ENCODE measurements at places on chromosomes 11 and 22. TPM values are rescaled to one million over a fixed set of nuclear protein-coding genes. Genes with fewer than 3 reads are reported as not detected.

DDX25 gene
- total RNA-seq: 0.15 TPM

OR2AT4 gene
- not detected for total RNA-seq

RPS6KB2 gene
- total RNA-seq: 68.5 TPM

DNA sequence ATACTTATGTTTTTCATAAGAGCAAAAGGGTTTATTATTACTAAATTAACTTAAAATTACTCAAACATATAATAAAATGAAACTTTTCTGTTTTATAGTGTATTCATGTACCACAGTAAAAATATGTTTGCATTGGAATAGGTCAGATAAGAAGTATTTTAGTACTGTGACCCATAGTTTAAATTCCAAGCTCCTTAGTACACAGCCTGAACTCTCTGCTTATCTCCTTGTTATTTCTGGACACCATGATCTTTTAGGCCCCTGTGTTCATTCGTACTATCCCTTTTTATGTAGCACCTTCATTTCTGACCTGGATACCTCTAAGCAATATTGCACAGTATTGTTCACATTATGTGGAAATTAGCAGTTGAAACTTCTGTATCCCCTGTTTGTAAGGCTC lies 296.7 kb upstream of the SYN3 start:
- H3K4me3 ChIP-seq: no peak overlapping the region
- no peaks in the 10 kb centered on the region for H3K36me3 ChIP-seq
- no peaks in the 10 kb centered on the region for H3K27me3 ChIP-seq
- no peaks in the 10 kb centered on the region for H3K4me1 ChIP-seq
- DNase-seq: no peak

- H3K36me3 ChIP-seq: no peaks in the 10 kb centered on the region
- H3K27ac ChIP-seq: peak overlapping the region; percentile 39
These were observed 85.4 kb downstream of the MICAL2 start for GRCh38 chr11:12195768-12196167.

IL17REL gene
- 0.82 TPM for total RNA-seq

DNA sequence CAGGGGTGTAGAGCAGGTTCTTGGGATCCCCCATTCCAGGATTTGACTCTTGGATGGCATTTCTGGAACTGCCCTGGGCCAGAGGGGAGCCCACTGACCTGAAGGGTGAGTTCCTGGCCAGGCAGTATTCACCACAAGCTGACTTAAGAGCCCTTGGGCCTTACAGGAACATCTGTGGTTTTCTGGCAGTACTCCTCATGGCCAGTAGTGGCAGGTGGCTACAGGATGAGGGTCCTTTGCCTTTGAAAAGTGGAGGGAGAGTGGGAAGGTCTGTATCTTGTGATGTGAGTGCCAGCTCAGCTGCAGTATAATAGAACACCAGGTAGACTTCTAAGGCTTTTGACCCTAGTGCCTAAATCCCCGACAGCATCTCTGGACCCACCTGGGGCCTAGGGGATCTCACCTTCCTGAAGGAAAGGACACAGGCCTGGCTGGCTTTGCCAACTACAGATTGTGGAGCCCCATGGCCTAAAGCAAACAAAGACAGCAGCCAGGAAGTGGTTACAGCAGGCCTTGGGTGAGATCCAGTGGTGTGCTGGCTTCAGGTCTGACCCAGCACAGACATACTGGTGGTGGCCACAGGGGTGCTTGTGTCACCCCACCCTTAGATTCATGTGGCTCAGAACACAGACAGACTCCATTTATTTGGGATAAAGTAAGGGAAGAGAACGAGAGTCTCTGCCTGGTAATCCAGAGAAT lies 9.0 kb downstream of the OR51S1 start:
- H3K27me3 ChIP-seq: no peaks in the 10 kb centered on the region
- H3K27ac ChIP-seq: no peak overlapping the region
- H3K4me3 ChIP-seq: no peak overlapping the region
- no peaks in the 10 kb centered on the region for H3K4me1 ChIP-seq
- DNase-seq: no peak
- no peaks in the 10 kb centered on the region for H3K36me3 ChIP-seq

DNA sequence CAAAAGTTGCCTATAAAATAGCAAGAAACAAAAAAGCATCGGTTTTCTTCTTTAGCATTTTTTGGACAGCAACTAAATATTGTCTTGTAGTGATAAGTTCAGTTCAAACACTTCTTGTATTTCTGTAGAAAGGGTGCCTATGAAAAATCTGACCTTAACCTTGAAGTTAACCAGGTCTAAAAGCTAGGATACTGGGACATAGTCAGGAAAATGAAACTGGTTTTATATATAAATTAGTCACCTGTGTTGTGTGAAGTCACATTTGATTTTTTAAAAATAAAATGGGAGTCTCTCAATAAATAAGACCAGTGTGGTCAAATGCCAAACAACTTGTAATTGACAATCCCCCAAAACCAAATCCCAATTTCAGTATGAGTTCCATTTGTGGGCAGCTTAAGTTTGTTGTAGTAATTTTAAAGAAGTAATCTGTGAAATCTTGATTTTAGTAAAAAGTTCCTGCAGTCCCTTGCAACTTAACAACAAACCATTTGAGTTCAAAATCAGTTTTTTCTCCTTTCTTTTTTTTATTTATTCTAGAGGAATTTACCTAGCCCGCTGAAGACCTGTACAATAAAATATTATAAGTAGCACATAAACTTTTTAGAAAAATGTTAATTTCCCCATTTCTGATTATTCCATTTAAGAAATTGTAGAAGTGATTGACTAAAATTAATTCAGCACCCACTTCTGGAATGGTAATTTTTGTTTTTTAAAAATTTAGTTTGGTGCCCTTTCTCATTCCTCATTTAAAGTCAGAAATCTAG lies 84.5 kb upstream of the PPARA start:
- H3K36me3 ChIP-seq: no peaks in the 10 kb centered on the region
- peak overlapping the region; percentile 55 for H3K4me3 ChIP-seq
- DNase-seq: no peak

- no peak within 1 kb of the TSS for H3K27ac ChIP-seq
- H3K27me3 ChIP-seq: no peaks in the 10 kb centered on the region
- DNase-seq: no peak
- H3K4me1 ChIP-seq: 0 out of 2 replicates have a peak, but pooled peaks cover 3% of the 10 kb centered on the region
- H3K4me3 ChIP-seq: no peak within 1 kb of the TSS
These were observed at the start of gene IGSF22 for GRCh38 chr11:18726040-18726439. Gene IGSF22, minus strand, starts transcription at chr11:18726188. Its CDS starts 1,952 bp downstream, at chr11:18724236.

TUB gene
- 4.3 TPM for total RNA-seq

- H3K4me1 ChIP-seq: no peaks in the 10 kb centered on the region
- no peak overlapping the region for H3K27ac ChIP-seq
- no peak overlapping the region for H3K4me3 ChIP-seq
- H3K36me3 ChIP-seq: no peaks in the 10 kb centered on the region
These were observed 21.8 kb upstream of the IL17REL start for GRCh38 chr22:50034126-50035081.

- no peaks in the 10 kb centered on the region for H3K27me3 ChIP-seq
- H3K27ac ChIP-seq: no peak overlapping the region
- no peaks in the 10 kb centered on the region for H3K36me3 ChIP-seq
- H3K4me3 ChIP-seq: no peak overlapping the region
- H3K4me1 ChIP-seq: no peaks in the 10 kb centered on the region
- no peak for DNase-seq
These were observed 162.8 kb downstream of the RAB38 start for GRCh38 chr11:88012456-88012855.

MISFA gene
- 5.0 TPM for total RNA-seq

ARHGAP20 gene
- 0.05 TPM for total RNA-seq

DNA sequence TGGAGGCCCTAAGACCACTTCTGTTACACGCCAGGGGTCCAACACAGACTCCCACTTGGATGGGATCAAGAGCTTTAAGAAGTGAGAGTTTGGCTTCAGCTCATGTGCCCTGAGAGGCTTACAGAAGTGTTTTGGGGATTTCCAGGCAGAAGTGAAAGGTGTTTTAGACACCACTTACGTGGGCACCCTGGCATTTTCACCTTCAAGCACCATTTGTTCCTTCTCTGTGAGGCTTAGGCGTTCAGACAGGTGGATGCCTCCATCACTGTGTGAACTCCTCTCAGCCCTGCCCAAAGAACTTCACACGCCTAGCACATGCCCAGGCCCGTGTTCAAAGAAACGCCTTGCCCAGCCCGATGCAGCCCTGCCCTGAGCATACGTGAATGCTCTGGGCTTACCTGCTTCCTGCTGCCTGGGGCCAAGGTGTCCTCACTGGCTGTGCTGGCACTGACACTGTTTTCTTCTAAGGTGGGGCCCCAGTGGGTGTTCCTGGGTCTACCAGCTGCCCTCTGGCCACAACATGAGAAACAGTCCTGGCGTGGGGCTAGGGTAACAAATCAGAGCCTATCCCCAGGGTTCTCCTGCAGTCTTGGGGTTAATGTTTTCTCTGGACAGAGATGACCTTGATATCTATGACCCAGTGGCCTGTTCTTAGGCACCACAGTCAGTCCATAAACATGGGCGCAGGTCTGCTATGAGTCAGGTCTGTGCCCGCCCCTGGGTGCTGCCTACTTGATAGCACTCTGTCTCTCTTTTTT lies 34.0 kb downstream of the AMPD3 start:
- H3K4me1 ChIP-seq: peaks cover 6% of the 10 kb centered on the region
- no peaks in the 10 kb centered on the region for H3K27me3 ChIP-seq
- DNase-seq: no peak
- H3K36me3 ChIP-seq: no peaks in the 10 kb centered on the region
- H3K27ac ChIP-seq: no peak overlapping the region

DNA sequence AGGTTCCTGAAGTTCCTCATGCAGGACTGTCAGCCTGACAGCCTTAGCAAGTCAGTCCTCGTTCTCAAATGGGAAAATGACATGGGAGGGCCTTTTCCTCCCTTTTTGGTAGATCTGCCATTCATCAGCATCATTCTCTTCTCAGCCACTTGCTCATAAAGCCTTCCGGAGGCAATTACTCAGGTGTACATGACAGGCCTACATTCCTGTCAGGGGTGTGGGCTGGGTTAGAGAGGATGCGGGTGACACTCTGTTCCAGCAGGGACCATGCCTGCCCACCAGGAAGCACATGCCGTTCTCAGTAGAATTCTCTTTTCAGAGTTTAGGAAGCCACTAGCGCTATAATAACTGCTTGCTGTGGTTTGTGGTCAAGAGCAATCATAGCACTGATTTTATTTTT lies 24.2 kb upstream of the ANKK1 start:
- no peak overlapping the region for H3K27ac ChIP-seq
- no peak for DNase-seq
- H3K36me3 ChIP-seq: no peaks in the 10 kb centered on the region

- no peaks in the 10 kb centered on the region for H3K36me3 ChIP-seq
- H3K27ac ChIP-seq: no peak overlapping the region
- H3K27me3 ChIP-seq: no peaks in the 10 kb centered on the region
- no peaks in the 10 kb centered on the region for H3K4me1 ChIP-seq
These were observed 106.2 kb downstream of the RAB38 start for GRCh38 chr11:88068848-88069554.

DNA sequence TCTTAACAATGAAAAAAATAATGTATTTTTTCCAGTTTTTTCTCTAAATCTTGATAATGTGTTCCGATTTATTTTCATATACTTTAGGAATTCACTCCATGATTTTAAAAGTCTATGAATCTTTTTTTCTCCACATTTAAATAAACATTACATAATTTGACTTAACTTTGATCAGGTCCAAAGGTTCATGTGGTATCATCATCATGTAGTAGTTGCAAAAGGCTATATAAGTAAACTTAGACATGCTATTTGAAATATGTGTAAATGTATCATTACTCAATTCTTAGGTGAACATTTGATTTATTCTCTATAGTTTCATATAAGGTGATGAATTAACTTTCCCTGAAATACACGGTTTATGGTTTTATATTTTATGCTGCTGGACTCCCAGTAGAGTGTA lies 2197.0 kb upstream of the RAG2 start:
- H3K36me3 ChIP-seq: no peaks in the 10 kb centered on the region
- no peaks in the 10 kb centered on the region for H3K4me1 ChIP-seq
- DNase-seq: no peak
- H3K27ac ChIP-seq: no peak overlapping the region
- H3K4me3 ChIP-seq: no peak overlapping the region
- H3K27me3 ChIP-seq: no peaks in the 10 kb centered on the region

All from Panc1 (cell line).